ENCODE measurements at places on chromosomes 16 and 17.

DNA sequence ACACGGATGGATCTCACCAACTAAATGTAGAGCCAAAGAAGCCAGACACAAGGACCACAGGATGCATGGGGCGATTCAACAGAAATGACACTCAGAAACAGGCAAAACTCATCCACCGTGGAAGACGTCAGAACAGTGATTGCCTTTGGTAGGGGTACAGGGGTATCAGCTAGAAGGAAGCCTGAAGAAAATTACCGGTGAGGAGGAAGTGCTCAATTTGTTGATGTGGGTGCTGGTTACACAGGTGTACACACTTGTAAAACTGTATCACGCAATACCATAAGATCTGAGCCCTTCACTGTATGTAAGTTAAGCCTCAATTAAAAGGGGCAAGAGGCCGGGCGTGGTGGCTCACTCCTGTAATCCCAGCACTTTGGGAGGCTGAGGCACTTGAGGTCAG, 226.1 kb downstream of the C16orf78 start:
- no peaks in the 10 kb centered on the region for H3K27me3 ChIP-seq
- H3K27ac ChIP-seq: peak overlapping the region; percentile 9
- H3K4me1 ChIP-seq: peaks cover 45% of the 10 kb centered on the region
- DNase-seq: no peak
- no peaks in the 10 kb centered on the region for H3K36me3 ChIP-seq

GRCh38 chr16:65476448-65476955, 354.6 kb upstream of the CDH11 start:
- H3K4me3 ChIP-seq: no peak overlapping the region
- DNase-seq: no peak
- peaks cover 20% of the 10 kb centered on the region for H3K4me1 ChIP-seq
- H3K27me3 ChIP-seq: no peaks in the 10 kb centered on the region
- no peaks in the 10 kb centered on the region for H3K36me3 ChIP-seq

DNA sequence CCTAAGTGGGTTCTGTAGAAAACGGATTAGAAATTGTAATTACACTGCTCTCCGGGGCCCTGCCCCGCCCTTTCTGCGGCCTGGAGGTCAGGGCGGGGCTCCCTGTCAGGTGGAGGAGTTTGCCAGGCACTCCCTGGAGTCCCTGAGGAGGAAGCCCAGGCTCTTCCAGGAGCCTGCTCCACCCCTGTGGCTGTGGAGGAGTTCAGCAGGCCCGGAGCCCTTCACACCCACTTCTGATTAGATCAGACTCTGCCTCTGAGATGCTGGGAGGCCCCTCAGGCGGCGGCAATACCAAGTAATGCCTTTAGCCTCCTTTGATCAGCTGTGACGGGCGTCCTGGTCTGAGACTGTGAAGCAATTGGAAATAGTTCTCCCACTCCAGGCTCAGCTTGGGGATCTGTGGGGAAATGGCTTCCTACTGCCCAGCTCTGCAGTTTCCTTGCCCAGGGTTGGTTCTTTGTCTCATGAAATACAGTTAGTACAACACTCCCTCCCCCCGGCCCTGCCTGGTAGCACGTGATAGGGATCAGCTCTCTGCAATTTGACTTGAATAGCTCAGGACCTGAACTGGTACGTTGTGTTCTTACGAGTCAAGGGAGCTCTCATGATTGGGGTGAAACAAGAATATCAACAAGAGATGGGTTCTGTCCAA, 22.3 kb downstream of the BAIAP2 start:
- H3K27ac ChIP-seq: peak overlapping the region; percentile 42
- DNase-seq: no peak
- 0 out of 2 replicates have a peak, but pooled peaks cover 3% of the 10 kb centered on the region for H3K4me1 ChIP-seq

GRCh38 chr17:57622306-57622682, 122.8 kb downstream of the CCDC182 start:
- H3K27ac ChIP-seq: 0 out of 2 replicates have a peak overlapping the region, but pooled peaks have one; percentile 27
- H3K4me3 ChIP-seq: no peak overlapping the region
- no peaks in the 10 kb centered on the region for H3K27me3 ChIP-seq
- H3K4me1 ChIP-seq: peaks cover 3% of the 10 kb centered on the region

DNA sequence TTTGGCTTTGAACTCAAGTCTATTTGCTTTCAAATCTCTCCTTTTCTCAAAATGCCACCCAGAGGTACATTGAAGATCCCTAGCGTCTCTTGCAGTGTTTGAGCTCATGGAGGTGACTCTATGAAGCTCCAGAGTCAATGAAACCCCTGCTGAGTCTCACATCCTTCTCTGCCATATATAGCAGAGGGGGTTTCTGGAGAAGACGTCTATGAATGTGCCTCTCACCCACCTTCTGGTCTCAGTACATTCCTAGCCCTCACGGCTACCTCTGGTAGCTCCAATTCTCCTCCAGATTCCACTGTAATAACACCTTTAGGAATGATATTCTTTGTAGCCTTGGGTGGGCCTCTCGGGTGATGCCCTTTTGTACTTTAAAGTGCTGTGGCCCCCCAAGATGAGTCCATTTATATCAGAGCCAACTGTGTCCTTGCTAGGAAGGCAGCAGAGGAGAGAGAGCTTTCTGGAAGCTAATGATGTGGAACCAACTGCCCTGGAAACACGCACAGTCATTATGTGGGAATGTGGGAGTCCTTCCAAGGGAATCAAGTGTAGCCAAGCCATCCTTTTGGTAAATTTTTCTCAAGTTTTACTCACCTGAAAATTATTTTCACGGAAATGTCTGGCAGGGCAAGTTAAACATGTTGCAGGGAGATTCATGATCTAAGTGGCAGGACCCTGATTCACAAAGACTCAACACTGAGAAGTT, 123.4 kb downstream of the ASIC2 start:
- H3K4me3 ChIP-seq: no peak overlapping the region
- H3K27me3 ChIP-seq: peaks cover 15% of the 10 kb centered on the region
- no peak overlapping the region for H3K27ac ChIP-seq
- no peaks in the 10 kb centered on the region for H3K36me3 ChIP-seq

DNA sequence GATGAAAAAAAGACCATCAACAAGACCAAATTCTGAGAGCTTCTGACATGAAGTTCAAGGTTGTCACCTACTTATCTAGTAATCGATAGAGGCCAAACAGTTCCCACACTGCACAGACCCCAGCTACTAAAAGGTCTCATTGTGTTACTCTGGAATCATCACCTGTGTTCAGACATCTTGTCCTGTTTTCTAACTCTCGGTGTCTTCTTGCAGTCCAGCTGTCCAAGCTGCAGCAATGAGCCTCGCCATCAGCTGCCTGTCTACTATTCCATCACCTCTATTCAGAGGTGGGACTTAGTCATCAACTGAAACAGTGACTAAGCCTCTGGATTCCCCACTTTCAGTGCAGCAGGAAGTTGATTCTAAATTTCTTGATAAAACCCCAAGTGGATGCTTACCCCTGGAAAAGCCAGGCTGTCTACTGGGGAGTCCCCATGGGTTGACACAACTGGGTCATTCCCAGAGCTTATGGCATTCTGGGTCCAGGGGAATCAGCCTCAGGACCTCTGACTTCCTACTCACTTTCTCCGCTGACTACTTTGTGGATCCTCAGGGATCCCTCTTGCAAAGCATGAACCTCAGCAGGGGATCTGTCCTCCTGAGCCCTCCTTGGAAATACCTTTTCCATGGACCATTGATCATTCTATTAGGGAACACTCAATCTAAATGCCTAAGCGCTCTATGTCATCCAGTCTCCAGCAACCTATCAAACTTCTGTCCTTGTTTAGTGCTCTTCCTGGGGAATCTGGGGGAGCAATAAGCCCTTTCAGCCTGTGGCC, 46.5 kb downstream of the HNF1B start:
- no peak overlapping the region for H3K4me3 ChIP-seq
- H3K27me3 ChIP-seq: peaks cover 8% of the 10 kb centered on the region
- peaks cover 15% of the 10 kb centered on the region for H3K36me3 ChIP-seq
- no peak overlapping the region for H3K27ac ChIP-seq
- DNase-seq: no peak

GRCh38 chr16:26787924-26788323, 278.8 kb upstream of the C16orf82 start:
- H3K4me3 ChIP-seq: no peak overlapping the region
- no peaks in the 10 kb centered on the region for H3K4me1 ChIP-seq
- H3K27me3 ChIP-seq: peaks cover 19% of the 10 kb centered on the region
- no peak for DNase-seq
- no peaks in the 10 kb centered on the region for H3K36me3 ChIP-seq

- no peak for DNase-seq
- H3K4me1 ChIP-seq: peaks cover 16% of the 10 kb centered on the region
- no peaks in the 10 kb centered on the region for H3K27me3 ChIP-seq
Measured at GRCh38 chr17:4159761-4160160, 16.8 kb downstream of the CYB5D2 start.
